ENCODE measurements at places on chromosomes 7 and 10.

DNA sequence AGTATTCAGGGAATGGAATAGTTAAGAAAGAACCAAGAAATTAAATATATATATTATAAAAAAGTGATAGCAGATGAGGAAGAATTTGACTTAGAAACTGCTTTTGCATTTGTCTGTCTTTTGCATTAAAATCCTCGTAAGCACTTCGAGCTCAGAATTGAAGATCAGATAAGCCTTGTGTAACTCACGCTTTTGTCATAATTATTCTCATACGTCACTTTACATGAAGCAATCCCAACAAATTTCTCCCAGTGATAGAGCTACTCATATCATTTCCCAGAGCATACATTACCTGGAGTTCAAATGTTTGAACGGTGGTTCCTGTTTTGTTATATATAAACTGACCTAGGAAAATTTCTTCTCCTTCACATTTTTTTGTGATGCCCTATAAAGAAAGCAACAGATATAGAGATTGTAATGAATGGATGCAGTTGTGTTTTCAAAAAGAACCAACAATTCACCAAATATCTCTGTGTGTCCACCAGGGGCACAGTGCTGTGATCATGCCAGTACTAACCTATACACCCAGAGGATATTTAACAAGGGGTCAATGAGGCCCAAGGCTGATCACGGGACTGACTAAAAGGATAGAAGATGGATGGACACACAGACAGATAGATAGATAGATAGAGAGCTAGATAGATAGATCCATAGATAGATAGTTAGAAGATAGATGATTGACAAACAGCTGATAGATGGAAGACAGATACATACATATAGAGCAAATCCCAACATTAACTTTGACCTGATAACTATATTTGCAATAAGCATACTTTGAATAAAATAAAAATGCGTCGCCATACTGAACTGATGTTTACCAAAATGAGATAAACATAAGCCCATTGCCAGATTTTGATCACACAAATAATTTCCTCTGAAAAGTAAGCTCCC lies 9.3 kb upstream of the HUS1 start:
- no peak for DNase-seq

DNA sequence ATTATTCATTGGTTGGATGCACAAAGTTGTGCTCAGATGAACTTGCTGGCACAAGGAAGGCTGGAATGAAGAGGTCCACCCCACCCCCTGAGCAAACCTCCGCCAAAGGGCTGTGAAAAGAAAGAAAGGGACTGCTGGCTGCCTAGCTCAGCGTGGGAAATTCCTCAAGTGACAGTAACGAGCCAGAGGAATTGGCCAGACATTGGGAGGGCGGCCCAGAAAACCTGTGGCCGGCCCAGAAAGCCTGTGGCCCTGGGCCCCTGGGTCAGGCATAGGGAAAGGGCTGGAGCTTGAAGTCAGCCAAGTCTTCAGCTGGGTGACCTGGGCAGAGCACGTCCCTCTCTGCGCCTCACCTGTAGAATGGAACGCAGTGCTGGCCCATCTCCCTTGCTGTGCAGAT lies 30.6 kb upstream of the CTBP2 start:
- DNase-seq: no peak

- DNase-seq: no peak
Observed at GRCh38 chr10:103733045-103733419, 122.3 kb downstream of the SH3PXD2A start.

- DNase-seq: no peak
Observed at GRCh38 chr10:35129185-35129674, 2.6 kb downstream of the CREM start.

DNA sequence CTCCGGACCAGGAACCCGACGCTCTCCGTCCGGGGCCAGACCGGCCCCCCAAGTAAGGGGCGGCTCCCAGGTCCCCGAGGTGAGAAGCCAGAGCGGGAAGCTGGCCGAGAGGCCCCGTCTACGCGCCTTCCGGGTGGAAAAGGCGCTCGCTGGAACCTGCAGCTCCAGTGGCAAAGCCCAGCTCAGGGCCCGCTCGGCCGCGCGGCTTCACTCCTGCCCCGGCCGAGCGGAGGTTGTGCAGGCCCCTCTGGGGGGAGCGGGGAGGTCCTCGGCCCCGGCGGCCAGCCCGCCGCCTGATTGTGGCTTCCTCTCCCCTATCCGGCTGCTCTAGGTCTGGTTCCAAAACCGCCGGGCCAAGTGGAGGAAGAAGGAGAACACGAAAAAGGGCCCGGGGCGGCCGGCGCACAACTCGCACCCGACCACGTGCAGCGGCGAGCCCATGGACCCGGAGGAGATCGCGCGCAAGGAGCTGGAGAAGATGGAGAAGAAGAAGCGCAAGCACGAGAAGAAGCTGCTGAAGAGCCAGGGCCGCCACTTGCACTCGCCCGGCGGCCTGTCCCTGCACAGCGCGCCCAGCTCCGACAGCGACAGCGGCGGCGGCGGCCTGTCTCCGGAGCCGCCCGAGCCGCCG lies 2.9 kb downstream of the UNCX start:
- no peak for DNase-seq

DNA sequence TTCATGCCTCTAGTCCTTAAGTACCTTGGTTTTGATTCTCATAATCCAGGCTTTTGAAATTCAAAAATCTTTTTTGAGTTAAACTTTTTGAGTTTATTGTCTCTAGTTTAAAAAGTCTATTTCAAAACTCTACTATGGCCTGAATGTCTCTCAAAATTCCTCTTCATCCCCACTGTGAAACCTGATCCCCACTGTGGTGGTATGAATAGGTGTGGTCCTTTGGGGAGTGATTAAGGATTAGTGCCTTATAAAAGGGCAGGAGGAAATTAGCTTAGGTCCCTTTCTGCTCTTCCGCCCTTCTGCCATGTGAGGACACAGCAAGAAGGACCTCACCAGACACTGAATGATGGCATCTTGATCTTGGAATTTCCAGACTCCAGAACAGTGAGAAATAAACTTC lies 44.1 kb upstream of the JAZF1 start:
- DNase-seq: no peak

GRCh38 chr7:55493408-55493807 lies 78.9 kb downstream of the VOPP1 start:
- DNase-seq: no peak

DNA sequence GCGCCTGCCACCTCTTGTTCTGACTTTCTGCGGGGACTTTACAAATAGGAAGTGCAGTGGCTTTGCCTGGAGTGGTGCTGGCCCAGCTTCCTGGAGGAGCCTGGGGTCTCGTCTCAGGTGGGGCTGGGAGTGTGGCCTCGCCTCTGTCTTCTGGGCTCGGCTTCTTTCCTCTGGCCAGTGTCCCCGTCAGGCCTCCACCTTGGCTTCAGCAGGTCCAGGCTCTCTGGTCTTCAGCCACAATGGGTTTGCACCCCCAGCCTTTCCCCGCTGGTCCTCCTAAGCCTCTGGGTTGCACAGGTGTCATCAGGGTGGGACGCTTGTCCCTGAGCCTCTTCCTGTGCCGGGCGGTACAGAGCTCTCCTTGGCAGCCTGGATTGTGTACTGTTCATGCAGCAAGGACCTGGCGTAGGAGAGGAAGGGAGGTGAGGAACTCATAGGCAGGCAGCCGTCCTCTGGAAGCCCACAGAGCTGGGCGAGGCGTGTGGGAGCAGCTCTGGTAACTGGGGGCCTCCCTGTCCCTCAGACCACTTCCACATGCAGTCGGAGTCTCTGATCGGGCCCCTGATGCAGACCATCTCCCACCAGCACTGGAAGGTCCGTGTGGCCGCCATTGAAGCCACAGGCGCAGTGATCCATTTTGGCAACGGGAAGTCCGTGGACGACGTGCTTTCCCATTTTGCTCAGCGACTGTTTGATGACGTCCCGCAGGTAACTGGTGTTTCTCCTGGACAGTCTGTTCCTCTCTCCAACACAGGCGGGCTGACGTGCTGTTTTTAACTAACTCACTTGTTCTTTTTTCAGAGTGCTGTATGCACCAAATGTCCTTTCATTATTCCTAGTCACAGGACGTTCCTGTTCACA lies 2.3 kb upstream of the PRKAR1B start:
- no peak for DNase-seq

- no peak for DNase-seq
Observed at GRCh38 chr7:36423633-36424032, 34.0 kb downstream of the ANLN start.

- DNase-seq: no peak
Observed at GRCh38 chr7:6274743-6275142, 2.3 kb upstream of the CYTH3 start.

- DNase-seq: no peak
Observed at GRCh38 chr7:80999100-80999499, 80.2 kb upstream of the SEMA3C start.

GRCh38 chr10:130766071-130766470 lies 545.5 kb downstream of the TCERG1L start:
- no peak for DNase-seq

GRCh38 chr7:138204285-138204981 lies 128.2 kb downstream of the AKR1D1 start:
- no peak for DNase-seq

GRCh38 chr7:116708861-116709260 lies 36.9 kb downstream of the MET start:
- no peak for DNase-seq

- DNase-seq: no peak
Observed at GRCh38 chr7:3579638-3580219, 278.7 kb downstream of the SDK1 start.

- DNase-seq: no peak
Observed at GRCh38 chr7:24835643-24836042, 78.4 kb upstream of the GSDME start.

GRCh38 chr10:29205787-29206186 lies 83.1 kb upstream of the LYZL1 start:
- no peak for DNase-seq

GRCh38 chr7:96136600-96137239 lies 185.2 kb downstream of the SLC25A13 start:
- DNase-seq: no peak

DNA sequence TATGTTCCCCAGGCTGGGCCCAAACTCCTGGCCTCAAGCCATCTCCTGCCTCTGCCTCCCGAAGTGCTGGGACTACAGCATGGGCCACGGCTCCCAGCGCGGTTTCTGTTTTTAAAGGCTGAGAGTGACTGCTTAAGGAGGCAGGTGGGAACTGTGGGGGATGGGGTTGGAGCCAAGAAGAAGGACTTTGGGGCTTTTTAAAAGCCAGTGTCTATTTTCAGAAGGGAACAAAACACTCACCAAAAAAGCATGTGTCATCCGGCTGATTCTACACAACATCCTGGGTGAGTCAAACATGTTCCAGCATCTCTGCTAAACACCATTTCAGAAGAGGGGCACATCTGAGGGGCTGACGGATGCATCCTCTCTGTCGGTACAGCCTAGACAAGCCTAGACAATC lies 824.5 kb downstream of the TYW1 start:
- peak; percentile 23 for DNase-seq

GRCh38 chr10:96858038-96858705 lies 26.1 kb downstream of the LCOR start:
- DNase-seq: no peak

GRCh38 chr7:44292876-44293560 lies 32.4 kb downstream of the CAMK2B start:
- DNase-seq: no peak

- no peak for DNase-seq
Observed at GRCh38 chr7:147510923-147511322, 1079.6 kb upstream of the C7orf33 start.

DNA sequence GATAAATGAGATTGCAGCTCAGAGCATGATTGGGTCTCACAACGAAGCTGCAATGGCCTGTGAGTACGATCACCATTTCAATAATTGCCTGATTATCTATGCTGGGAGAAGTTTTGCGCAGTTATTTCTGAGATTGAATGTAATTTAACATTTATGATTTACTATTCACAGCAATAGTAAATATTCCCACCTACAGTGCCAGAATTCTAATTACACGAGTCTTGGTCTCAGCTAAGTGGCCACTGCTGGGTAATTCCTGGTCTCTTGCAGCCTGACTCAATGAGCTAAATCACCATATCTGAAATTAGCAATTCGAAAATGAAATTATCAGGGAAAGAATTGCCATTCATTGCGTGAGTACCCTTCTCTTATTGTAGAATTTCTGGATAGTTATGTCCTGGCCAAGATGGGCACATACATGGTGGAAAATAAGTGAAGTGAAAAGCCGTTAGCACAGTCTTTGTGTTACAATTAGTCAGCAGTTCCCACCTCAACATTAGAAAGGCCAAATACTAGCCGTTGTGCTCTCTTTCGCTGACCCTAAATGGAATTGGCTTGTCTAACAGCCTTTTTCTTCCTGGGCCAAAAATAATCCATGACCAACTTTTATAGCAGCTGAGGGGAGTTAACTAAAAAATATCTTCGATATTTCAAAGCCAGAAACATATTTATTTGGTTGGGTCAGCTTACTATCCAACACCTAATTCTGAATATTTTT lies 681.0 kb upstream of the C7orf33 start:
- no peak for DNase-seq

DNA sequence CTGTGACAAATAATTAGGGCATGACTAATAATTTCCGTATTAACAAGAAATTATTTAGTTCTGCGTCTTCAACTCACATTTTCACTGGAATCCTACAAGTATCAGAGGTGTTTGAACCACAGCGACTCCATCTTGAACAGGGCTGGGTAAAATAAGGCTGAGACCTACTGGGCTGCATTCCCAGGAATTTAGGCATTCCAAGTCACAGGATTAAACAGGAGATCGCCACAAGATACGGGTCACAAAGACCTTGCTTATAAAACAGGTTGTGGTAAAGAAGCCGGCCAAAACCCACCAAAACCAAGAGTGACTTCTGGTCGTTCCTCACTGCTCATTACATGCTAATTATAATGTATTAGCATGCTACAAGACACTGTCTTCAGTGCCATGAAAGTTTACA lies 14.9 kb upstream of the LANCL2 start:
- no peak for DNase-seq

GRCh38 chr7:102875700-102876295 lies 37.0 kb upstream of the LRRC17 start:
- peak; percentile 96 for DNase-seq

DNA sequence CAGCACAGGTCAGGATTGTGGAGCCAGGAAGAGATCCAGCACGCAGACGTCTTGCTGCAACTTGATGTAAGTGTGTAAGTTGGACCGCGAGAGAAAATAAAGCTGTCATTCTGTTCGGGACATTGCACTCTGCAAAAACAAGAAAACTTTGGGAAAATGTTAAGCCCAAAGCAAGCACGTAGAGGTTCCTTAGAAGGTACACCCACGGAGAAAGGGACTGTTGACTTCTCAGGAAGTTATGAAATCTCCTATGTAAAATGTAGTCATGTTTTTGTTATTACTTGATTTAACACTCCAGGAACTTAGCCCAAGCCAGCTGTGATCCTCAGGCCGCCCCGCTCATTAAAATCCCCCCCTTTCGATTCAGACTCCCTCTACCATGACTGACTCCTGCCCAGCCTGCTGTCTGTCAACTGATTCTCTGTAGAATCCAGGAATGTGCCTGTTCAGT lies 196.1 kb upstream of the TCF7L2 start:
- DNase-seq: no peak

DNA sequence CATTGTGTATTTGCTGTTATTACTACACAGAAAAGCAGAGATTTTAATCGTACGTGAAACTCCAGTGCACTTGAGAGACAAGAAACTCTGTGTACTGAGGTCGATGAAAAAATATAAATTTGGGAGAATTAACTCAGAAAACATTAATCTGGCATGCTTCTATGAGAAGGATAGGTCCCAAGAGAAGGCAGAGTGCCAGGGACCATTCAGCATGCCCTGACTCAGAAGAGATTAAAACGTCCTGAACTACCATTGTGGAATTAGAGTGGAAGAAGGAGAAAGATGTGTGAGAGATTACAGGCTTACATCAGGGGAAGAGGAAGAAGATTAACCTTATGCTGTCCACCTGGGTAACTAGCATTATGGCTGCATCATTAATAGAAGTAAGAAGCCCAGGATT lies 72.4 kb downstream of the REEP3 start:
- no peak for DNase-seq

Measured in fibroblast of skin of left quadriceps (primary cell).